ENCODE measurements at places on chromosomes 2 and 18. TPM values are rescaled to one million over a fixed set of nuclear protein-coding genes. Genes with fewer than 3 reads are reported as not detected.

DNA sequence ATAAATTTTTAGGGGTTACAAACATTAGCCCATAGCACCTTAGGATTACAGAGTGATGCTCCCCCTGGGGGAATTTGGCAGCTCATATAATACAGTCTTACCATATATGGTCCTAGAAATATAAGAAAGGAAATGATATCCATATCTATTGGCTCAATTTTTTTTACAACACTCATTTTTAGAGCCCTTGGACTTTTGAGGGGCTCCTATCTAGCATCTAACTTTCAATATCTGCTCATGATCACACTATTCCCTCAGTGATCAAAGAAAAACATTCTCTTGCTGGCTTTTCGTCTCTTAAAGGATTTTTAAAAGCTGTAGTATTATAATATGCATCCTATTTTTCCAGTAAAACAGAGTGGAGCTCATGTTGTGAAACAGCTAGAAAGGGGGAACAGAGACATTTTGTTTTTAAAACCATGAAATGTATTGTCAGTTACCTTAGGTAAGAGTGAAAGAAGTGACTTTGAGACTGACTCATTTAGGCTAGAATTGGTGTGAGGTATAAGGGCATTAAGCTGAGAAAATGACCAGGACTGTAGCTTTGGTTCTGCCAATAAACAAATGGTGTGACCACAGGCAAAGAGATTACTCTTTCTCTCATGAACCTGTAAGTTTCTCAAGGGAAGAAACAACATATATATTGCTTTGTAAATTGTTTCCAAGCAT is 65.8 kb downstream of the ALPK2 start:
- no peak for DNase-seq

DNA sequence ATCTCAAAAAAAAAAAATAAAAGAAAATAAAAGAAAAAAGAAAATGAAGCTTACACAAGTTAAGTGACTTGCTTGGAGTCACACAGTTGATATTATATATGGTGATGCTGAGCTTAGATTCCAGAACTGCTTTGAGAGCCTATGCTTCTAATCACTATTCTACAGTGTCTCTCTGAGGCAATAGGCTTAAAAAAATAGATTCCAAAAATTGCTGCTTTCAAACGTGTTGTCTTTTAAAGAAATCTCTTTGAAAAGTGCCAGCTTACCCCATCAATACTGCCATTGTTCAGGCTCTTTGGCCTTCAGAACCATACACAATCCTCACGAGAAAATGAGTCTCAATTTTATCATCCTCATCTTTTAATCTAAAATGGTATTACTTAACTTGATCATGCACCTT is 102.6 kb downstream of the CDK15 start:
- DNase-seq, result no peak

DNA sequence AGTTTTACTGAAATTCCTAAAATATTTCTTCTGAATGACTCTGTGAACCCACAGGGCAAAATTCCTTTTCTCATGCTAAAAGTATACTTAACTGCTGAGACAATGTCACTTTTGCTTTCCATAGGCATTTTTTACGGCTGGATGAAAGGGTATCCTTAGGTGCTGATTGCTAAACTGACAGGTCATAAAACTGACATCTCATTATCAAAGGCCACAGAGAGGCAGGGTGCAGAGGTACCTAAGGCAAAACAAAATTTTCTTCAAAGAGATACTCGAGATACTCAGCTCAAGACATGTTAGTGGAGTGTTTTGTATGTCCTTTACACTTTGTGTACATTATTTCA is 62.0 kb upstream of the WDR75 start:
- DNase-seq, result no peak

DNA sequence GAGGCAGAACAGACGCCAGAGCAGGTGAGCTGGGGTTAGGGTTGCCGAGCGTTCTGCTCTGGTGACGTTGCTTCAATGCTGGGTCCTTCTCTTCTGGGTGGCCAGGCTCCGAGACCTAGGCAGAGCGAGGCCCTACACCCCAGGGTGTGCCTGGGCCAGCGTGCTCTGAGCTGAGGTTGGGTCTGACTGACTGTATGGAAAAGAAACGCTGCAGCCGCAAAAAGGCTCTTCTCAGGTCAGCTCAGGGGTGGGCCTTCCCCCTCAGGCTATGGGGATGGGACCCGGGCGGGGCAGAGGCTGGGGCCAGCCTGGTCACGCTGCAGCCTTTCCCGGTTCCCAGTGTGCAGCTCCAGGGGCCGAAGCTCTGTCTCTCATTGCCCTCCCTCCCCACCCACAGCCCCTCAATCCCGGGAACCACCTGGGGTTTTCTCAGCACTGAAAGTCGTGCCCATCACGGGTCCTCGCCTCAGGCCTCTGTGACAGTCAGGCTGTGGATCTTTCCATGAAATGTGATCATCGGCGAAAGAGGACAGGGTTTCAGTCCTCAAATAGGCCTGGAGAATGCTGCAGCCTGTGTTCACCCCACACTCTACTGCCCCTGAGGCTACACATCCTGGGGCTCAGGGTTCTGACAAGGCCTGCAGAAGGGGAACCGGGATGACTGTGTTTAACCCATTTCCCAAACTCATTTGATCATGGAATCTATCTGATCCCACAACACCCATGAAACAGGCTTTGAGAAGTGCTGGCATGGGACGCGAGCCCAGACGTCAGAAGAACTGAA is 19.4 kb downstream of the CYP26B1 start:
- DNase-seq, result no peak

DNA sequence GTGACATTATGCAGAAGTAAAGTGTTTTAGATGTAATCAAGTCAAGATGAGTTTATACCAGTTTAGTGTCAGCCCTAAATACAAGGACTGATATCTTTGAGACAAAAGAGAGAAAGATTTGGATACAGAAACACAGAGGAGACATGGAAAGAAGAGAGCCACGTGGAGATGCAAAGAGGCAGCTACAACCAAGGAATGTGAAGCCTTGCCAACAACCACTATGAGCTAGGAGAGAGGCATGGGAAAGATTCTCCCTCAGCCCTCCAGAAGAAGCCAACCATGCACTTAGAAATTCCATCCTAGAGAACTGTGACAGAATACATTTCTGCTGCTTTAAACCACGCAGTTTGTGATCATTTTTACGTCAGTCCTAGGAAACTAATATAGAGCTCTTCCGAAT is 217.2 kb downstream of the DOK6 start:
- no peak for DNase-seq

DNA sequence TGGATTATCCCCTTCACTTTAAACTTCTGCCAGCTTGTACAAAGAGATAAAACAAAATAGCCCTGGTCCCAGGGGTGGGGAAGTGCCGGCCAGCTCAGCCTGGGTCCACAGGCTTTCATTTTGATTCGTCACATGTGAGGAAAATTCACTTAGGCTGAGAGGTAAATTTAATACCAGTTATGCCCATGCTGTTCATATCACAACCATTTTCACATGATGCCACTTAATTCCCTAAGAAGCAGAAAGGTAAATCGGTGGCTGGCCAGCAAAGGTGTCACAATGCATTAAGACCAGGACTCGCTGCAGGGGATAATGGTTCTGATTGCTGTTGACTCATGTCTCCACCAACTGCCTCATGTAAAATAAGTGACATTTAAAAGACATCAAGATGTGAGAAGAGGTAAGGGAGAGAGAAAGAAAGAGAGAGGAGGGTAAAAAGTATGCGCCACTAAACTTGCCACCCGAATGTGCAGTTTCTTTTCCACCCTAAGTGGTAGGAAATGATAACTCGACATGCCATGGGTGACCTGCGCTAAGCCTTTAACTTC is 261.0 kb upstream of the SIX3 start:
- no peak for DNase-seq

- no peak for DNase-seq
Measured at GRCh38 chr2:239015901-239016675, 168.2 kb downstream of the TWIST2 start.

DNA sequence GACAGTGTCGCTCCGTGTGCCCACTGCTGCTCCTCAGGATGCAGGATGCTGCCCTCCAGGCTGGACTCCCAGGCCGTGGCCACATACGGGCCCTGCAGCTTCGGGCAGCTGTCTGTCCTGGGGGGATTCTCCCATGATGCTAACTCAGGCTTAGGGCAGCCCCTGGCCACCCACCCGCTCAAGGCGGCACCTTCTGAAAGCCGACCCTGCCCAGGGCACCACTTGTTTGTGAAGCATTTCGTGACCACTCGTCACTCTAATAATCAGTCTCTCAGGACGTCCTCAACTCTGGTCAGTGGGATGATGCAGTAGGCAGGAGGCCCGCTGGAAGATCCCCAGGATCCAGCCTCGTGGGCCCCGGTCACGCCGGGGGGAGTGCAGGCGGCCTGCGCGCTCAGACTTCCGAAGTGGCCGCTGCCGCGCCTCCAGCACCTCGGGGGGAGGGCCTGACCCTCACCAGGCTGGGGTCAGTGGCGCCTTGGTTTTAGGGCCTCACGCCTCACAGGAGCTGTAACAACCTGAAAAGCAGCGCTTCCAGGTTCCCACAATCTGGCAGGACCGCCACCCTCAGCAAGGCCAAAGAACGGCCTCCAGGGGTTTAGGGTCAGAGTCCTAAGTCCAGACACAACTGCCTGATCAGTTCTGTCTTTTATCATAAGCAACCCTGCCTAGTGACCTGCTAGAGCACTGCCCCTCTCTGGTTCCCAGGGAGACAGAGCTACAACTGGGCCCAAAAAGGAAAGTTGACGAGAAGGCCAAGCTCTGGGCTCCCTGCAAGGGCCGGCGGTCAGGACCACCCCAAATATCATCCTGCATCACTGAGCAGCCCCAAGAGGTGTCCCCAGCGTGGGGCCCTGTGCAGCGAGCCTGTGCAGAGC is 53.0 kb downstream of the EIPR1 start:
- no peak for DNase-seq

- DNase-seq, result no peak
Measured at GRCh38 chr18:21968338-21968737, 201.1 kb upstream of the GATA6 start.

GRCh38 chr2:579351-579886 is 97.8 kb downstream of the TMEM18 start:
- no peak for DNase-seq

- DNase-seq, result no peak
Measured at GRCh38 chr2:122949523-122949922, 1075.6 kb upstream of the CNTNAP5 start.

DNA sequence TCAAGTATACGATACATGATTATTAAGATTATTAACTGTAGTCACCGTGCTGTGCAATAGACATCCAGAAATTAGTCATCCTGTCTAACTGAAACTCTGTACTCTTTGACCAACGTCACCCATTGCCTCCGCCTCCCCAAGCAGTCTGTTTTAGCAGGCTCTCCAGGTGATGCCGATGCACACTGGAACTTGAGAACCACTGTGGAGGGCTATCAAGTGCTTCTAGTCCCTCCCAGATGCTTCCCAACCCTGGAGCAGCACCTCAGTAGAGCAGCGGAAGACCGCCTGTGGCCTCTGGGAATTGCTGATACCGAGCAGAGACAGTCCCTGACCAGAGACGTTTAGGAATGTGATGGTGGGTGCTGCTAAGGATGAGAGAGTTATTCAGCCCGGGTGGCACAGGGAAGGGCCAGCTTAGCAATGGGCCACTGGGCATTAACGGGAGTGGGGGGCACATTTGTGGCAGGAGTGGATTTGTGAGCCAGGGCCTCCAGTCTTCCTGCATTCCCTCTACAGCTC is 50.7 kb downstream of the LIPG start:
- no peak for DNase-seq

DNA sequence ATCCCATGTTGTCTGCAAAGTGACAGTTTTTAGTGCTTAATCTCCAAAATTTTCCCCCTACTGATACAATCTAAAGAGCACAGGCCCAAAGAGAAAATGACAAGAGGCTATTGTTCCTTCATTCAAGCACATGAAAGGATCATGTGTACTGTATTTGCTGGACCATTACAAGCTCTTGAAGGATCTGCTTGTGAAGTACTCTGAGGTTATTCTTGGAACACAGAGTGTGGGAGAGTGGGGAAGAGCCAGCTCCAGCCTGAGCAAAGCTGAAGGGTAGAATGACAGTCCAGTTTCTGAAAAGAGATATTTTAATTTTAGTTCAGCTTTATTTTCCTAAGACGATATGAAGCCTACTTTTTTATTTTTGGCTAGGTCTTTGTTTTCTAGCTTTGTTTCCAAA is 112.2 kb downstream of the GALNT3 start:
- DNase-seq, result no peak

- DNase-seq, result no peak
Measured at GRCh38 chr2:236162031-236162845, 5.9 kb downstream of the GBX2 start.

GRCh38 chr2:230178546-230179485 is 41.0 kb downstream of the SP110 start:
- DNase-seq, result no peak

- DNase-seq, result no peak
Measured at GRCh38 chr2:229265727-229266126, 5.4 kb downstream of the PID1 start.

GRCh38 chr2:3428577-3428976 is 49.1 kb downstream of the TRAPPC12 start:
- DNase-seq, result no peak

- DNase-seq, result peak; percentile 51
Measured at GRCh38 chr2:72993147-72993932, 76.0 kb downstream of the EMX1 start.

GRCh38 chr2:3654011-3654410 is 4.0 kb upstream of the ALLC start:
- no peak for DNase-seq

GRCh38 chr2:43192744-43193651 is 33.4 kb downstream of the ZFP36L2 start:
- DNase-seq, result no peak

- no peak for DNase-seq
Measured at GRCh38 chr2:16119741-16120140, 179.4 kb downstream of the MYCN start.

- no peak for DNase-seq
Measured at GRCh38 chr2:217906798-217907197, 96.0 kb downstream of the TNS1 start.

DNA sequence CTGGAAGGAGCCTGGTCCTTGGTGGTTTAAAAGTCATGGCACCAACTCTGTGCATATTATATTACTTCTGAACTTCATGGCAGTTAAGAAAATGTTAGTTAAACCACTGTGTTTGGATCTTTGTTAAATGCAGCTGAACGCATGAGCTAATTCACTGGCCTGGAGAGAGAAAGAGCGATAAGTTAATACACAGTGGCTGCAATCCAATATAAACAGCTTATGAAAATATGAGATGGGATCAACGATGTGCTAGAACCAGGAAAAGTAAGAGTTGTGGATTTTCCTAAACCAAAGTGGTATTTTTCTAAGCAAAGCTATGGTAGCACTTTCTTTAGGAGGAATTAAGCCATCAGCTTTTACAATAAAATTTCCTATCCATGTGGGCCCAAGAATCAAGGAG is 326.7 kb downstream of the MTX2 start:
- DNase-seq, result no peak

Gene ARHGEF4
- 3.7 TPM for total RNA-seq

Gene RIT2
- total RNA-seq, result not detected

Gene MYOM1
- 2.7 TPM for total RNA-seq

Gene ZAP70
- 350 TPM for total RNA-seq

Gene LHCGR
- not detected for total RNA-seq

Gene AQP4
- not detected for total RNA-seq

Gene STAMBP
- 38.9 TPM for total RNA-seq

Gene TP53I3
- 3.7 TPM for total RNA-seq

Gene CARF
- 14.6 TPM for total RNA-seq

Gene ASB18
- total RNA-seq, result not detected

Gene LIPG
- 0.09 TPM for total RNA-seq

Gene FAP
- not detected for total RNA-seq

Gene SOCS6
- 1.9 TPM for total RNA-seq
